RPMI7951 (cell line): ENCODE measurements at places on chromosomes 4 and X.

DNA sequence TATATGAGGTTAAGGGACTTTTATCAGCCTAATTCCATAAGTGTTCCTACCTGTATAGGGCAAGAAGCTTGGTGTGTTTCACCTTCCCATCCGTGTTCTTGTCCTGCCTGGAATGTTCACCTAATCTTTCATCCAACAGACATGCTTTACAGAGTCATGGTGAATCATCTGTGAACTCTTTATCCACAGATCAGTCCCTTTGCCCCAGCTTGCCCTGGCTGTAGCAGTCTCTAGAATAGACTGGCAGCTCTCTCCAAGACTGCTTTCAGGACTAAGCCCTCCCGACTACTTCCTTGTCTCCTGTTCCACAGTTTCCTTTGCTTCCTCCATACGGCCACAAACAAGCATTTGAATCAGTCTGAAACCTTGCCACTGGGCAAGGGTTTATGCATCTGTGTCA is 177.9 kb upstream of the IL15 start:
- no peak for DNase-seq

DNA sequence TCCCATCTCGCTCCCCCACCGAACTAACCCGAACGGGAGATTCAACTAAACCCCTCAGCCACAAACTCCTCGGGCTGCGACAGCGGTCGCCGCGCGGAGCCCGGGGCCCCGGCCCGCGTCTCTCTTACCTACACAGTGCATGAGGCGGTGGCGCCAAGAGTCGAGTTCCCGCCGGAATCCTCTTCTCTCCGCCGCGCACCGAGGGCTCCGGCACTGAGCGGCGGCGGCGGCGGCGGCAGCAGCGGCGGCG is 160 bp downstream of the LCORL start:
- DNase-seq: no peak

DNA sequence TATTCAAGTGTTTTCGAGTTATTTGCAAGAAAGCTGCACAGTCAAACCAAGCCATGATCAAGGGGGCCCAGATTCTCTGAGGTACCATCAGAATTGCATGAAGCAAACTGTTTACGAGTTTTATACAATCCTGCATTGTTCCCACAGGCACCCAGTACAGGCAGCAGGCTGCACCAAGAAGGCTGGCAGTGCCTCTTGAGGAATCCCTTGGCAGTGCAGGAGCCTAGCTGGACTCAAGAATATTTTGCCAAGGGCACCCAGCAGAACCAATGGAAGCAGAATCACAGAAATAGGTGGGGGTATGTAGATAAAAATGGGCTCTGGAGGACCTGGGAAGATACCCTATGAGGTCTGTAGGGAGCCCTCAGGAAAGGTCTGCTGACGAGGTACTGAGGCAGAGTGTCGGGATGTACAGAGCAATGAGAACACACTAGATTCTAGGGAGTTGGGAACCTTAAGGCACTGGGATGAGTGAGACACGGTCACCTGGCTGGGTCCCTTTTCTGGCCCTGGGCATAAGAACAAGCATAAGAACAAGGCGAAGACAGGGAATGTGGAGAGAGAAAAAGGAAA is 2.5 kb upstream of the PLP1 start:
- DNase-seq: peak; percentile 16

DNA sequence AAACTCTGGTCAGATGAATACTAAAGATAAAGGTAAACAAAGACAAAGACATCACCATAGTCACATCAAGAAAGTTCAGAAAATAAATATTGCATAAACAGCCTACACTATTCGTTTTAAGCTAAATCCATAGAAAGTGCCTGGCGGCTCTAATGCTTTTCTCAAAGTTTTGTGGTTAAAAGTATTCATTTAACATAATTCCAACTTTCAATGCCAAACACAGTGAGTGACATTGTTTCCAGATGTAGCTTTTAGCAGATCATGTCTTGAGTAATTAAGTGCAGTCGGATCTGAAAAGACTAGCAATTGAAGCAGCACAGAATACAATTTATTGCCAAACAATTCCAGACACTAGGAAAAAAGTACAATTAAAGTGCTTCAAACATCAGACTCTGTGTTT is 287.1 kb upstream of the ADGRL3 start:
- DNase-seq: no peak

DNA sequence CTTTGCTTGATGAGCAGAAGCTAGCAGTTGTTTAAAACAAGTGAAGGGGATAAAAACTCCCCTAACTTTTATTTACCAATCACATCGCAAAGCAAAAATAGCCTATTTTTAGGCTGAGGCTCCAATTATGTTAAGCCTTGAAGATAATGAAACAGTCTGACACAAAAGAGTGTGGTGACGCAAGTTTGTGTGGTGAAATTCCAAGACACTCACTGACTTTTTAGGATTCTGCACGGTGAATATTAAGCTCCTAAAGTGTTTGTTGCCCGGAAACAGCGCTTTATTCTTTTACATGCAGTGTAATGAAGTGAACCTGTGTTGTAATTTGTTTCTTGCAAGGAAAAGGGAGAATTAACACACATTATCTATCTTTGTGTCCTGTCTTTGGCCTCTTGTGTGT is 74.8 kb downstream of the POLA1 start:
- no peak for DNase-seq

- DNase-seq: peak; percentile 93
Observed at GRCh38 chr4:95129821-95130311, 372.1 kb downstream of the BMPR1B start.

GRCh38 chr4:1792832-1793495 is at the start of gene FGFR3:
FGFR3 (plus strand) TSS chr4:1793293; CDS start chr4:1793935, 642 bp downstream.
- DNase-seq: no peak

- DNase-seq: peak; percentile 8
Observed at GRCh38 chr4:79650794-79651431, 242.9 kb upstream of the GK2 start.

DNA sequence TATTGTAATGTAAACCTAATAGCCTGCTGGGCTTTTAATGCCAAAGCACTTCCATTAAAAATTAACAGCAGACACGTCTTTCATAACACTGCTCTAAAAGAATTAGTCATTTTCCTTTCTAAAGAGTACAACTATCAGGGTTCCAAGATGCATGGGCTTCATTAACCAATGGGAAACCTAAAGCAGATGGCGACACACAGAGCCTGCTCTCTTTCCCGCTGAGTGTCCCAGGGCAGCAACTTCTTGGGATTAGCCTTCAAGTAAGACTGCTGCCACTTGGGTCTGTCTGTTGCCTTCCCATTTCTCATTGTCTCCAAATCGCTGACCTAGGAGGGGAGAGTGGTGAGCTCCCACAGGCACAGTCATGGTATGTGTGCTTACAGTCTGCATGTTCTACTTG is 14.0 kb upstream of the PHKA2 start:
- no peak for DNase-seq
